ENCODE measurements at places on chromosomes 13 and 19.
A peak's percentile ranks its signal among the peaks of the same experiment; 100 is the strongest.

GRCh38 chr19:3606690-3607289 lies at the start of gene TBXA2R:
Gene TBXA2R (minus strand): TSS chr19:3606875. CDS start chr19:3600634, 6,241 bp downstream.
- peak; percentile 26 for DNase-seq

- DNase-seq, result no peak
Observed at GRCh38 chr19:17108453-17108784, 32.8 kb downstream of the MYO9B start.

- DNase-seq, result no peak
Observed at GRCh38 chr19:38696729-38697055, 47.6 kb downstream of the CAPN12 start.

GRCh38 chr19:41249707-41250423 lies 14.3 kb upstream of the HNRNPUL1 start:
- no peak for DNase-seq

DNA sequence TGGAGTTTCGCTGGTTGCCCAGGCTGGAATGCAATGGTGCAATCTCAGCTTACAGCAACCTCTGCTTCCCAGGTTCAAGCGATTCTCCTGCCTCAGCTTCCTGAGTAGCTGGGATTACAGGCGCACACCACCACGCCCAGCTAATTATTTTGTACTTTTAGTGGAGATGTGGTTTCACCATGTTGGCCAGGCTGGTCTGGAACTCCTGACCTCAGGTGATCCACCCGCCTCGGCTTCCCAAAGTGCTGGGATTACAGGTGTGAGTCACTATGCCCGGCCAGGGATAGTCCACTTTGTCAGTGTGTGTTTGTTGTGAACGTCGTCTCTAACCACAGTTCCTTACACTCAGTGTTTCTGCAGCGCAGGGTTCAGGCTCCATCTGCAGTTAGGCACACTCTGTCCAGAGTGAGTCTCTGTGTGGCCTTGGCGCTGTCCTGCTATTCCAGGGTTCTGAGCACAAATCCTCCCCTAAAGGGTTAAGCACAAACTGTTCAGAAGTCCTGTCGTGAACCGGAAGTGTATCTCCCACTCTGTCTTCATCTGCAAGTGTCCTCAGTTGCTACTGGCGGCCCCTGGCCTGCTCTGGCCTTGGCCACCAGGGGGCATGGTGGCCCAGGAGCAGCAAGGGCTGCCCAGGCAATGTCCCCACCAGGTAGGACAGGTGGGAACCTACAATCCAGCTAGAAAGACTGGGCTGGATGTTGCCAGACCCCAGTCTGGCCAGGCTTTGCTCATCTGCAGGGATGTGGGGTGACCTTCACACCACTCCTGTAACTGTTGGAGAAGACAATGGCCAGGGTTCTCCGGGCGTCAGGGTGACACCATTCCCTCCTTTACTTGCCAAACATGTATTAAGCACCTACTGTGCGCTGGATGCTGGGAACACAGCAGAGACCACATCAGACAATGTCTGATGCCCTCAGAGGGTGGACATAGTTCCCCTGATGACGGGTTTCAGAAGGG lies 38.8 kb upstream of the GATAD2A start:
- peak; percentile 72 for DNase-seq
